Memory B cell (primary cell): ENCODE measurements at places on chromosomes 16 and 17.

- DNase-seq = peak; percentile 64
Measured at GRCh38 chr17:5234645-5235576, at the start of gene SCIMP. Gene SCIMP, minus strand, starts transcription at chr17:5234860. Its CDS starts 105 bp downstream, at chr17:5234755.

- DNase-seq = no peak
Measured at GRCh38 chr16:79261481-79261940, 339.0 kb downstream of the MAF start.

GRCh38 chr16:27267037-27267677 lies 1.4 kb downstream of the NSMCE1 start:
- DNase-seq = no peak

GRCh38 chr17:18159551-18160120 lies 24.0 kb upstream of the ALKBH5 start:
- DNase-seq = no peak

DNA sequence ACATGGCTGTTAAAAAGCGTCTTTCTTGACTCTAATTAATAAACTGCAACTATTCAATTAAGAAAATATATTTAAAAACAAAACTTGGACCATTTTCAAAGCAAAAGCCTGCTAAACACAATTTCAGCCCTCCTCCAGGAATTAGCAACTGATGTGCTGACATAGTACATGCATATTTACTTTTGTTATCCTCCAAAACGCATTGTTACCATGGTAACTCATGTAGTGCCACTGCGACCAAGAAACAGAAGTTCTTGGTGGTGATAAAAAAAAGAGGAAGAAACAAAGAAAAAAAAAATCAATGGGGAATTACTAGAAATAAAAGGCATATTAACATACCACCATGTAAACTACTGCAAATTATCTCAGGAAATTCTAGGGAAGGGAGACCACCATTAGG lies 793.4 kb upstream of the CDH8 start:
- DNase-seq = no peak

GRCh38 chr16:29649588-29650494 lies 13.2 kb upstream of the SPN start:
- no peak for DNase-seq

- DNase-seq = no peak
Measured at GRCh38 chr16:84766978-84767773, 52.6 kb upstream of the CRISPLD2 start.

GRCh38 chr16:52227851-52228250 lies 319.1 kb downstream of the TOX3 start:
- DNase-seq = no peak

- DNase-seq = no peak
Measured at GRCh38 chr16:63617047-63617989, 1504.5 kb downstream of the CDH11 start.

- no peak for DNase-seq
Measured at GRCh38 chr17:17358060-17358751, 55.0 kb downstream of the NT5M start.

DNA sequence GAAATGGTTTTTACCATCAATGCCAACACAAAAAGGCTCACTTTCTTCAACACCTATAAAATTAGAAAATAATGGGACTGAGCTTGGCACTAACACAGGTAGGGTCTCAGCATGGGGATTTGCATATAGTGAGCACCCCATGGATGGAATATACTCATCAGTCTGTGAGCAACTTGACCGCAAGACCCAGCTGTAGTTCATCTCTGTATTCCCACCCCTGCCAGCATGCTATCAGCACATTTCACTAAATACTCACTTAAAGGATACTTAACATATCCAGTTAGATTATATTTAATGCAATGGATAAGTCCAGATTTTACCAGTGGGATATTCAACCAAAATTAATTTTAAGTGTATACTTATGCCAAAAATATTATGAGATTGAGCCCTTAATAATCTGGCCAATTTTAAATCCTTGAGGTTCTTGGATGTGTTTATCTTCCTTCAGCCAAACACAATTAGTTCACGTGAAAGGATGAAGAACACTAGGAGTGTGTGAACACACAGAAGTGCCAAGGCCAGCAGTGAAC lies 66.7 kb downstream of the C16orf95 start:
- no peak for DNase-seq

- DNase-seq = peak; percentile 45
Measured at GRCh38 chr17:7557775-7558543, 591 bp upstream of the TNFSF13 start.

DNA sequence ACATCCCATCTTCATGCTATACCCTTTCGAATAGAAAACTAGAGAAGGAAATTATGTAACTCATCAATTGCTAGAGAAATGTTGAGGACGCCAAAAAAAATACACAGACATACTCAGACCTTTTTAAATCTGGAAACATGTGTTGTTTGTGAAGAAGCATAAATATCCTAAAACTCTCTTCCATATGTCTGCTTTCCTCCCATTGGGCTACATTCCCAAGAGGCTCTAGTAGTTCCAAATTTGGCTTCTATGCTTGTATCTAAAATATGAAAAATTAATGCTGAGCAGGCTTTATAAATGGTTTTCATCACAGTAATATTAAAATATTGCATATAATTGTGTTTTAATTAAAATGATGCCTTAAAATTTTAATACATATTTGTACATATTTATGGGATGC lies 297.9 kb upstream of the PSMD7 start:
- DNase-seq = no peak
